Activated naive CD8-positive, alpha-beta T cell treated with anti-CD3 and anti-CD28 coated beads for 36 hours (primary cell): ENCODE measurements at places on chromosomes 4 and X.
A peak's percentile ranks its signal among the peaks of the same experiment; 100 is the strongest.

DNA sequence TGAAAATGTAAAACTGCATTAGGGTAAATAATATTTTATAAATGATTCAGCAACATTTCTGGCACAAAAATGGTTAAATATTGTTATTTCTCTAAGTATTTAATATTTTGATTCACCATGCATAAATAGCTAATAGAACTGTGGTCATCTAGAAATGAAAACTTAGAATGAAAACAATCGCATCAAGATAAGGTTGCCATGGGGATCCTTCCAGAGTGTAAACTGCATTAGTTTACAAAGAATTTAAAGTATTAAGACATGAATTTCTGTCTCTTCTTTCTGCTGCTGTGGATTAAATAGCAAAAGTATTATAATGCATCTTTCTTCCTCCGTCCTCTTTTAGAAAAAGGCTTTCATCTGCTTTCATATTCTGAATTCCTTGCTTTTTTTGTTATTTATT, 1064.6 kb upstream of the SLIT2 start:
- H3K27me3 ChIP-seq = no peaks in the 10 kb centered on the region
- H3K4me3 ChIP-seq = no peak overlapping the region
- H3K36me3 ChIP-seq = no peaks in the 10 kb centered on the region
- no peak overlapping the region for H3K27ac ChIP-seq
- no peaks in the 10 kb centered on the region for H3K4me1 ChIP-seq

DNA sequence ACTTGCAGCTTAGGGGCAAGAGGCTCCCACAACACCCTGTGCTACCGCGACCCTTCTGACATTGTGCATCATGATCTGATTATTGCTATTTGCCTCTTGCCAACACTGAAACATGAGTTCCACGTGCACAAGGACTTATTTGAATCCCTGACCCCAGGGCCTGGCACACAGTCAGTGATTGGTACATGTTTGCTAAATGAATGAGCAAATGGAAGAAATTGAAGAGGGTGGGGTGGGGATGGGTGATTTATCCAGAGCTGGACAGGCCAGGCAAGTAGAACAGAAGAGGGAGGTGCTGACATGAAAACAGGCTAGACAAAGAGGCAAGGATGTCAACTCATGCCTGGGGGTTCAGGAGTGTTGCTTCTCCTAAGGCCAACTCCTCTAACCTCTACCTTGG, 24.9 kb upstream of the RPL39 start:
- DNase-seq = no peak
- peaks cover 3% of the 10 kb centered on the region for H3K4me1 ChIP-seq
- H3K4me3 ChIP-seq = no peak overlapping the region
- peaks cover 1% of the 10 kb centered on the region for H3K36me3 ChIP-seq
- no peaks in the 10 kb centered on the region for H3K27me3 ChIP-seq

GRCh38 chrX:19811807-19812604, 75.4 kb downstream of the SH3KBP1 start:
- H3K4me1 ChIP-seq = peaks cover 46% of the 10 kb centered on the region
- H3K27me3 ChIP-seq = no peaks in the 10 kb centered on the region
- H3K36me3 ChIP-seq = peaks cover 19% of the 10 kb centered on the region
- H3K27ac ChIP-seq = peak overlapping the region; percentile 79

DNA sequence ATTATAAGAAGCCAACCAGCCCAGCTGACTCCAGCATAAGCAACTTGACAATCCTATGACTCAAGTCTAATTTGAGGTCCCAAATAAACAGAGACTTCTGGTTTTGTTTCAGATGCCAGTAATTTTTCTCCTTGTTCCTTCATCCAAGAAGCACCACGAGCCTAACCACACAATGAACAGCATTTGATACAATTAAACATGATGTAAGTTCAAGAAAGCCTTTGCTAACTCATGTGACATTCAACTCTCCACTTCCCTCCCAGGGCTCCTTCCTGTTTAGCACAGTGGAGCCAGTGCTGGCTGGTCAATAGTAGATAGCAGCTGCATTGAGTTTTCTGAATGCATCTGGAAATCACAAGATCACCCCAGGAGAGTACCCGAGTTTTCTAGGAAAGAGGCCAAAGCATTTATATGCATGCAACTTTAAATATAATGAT, 206.3 kb downstream of the ARHGAP24 start:
- no peak overlapping the region for H3K4me3 ChIP-seq
- H3K27ac ChIP-seq = no peak overlapping the region
- no peaks in the 10 kb centered on the region for H3K36me3 ChIP-seq
- no peaks in the 10 kb centered on the region for H3K4me1 ChIP-seq
- DNase-seq = no peak
